ENCODE measurements at places on chromosomes 1 and 21. TPM values are rescaled to one million over a fixed set of nuclear protein-coding genes. Genes with fewer than 3 reads are reported as not detected.

GRCh38 chr1:243959998-243960397 lies 91.1 kb upstream of the ZBTB18 start:
- no peak overlapping the region for H3K27ac ChIP-seq
- no peaks in the 10 kb centered on the region for H3K36me3 ChIP-seq
- H3K4me1 ChIP-seq = no peaks in the 10 kb centered on the region
- no peaks in the 10 kb centered on the region for H3K27me3 ChIP-seq
- no peak for DNase-seq

DNA sequence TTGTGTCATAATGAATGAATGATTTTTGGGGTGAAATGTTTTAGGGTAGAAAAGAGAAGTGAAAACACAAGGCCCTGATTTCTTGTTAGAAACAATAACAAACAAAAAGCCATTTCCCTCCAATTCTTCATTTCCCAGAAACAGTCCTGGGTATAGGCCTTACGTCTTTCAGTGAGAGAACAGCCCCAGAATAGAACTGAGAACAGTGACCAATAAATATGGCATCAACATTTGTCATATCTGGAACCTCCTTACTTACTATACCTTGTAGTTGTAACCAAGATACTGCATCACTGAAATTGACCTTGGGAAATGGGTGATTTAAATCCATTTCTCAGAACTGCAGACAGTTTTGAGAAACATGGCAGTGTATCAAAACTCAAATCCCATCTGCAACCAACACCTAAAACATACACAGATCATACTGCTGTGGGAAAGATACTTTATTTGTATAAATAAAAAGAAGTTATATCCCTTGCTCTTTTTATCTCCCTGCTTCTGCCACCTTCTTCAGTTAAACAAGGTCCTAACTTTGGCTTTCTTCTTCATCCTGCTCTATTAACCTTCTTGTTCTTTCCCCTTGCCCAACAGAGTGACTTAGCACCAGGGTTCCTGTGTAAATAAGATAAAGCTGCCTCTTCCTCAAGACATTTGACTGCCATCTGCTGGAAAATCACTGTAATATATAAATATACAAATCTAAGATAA lies 19.5 kb downstream of the XKR8 start:
- DNase-seq = peak; percentile 56
- H3K27me3 ChIP-seq = no peaks in the 10 kb centered on the region
- H3K4me1 ChIP-seq = no peaks in the 10 kb centered on the region
- H3K4me3 ChIP-seq = no peak overlapping the region
- H3K36me3 ChIP-seq = peaks cover 5% of the 10 kb centered on the region
- H3K27ac ChIP-seq = no peak overlapping the region

GRCh38 chr1:161994175-161994668 lies 29.4 kb downstream of the OLFML2B start:
- no peak overlapping the region for H3K27ac ChIP-seq
- H3K36me3 ChIP-seq = no peaks in the 10 kb centered on the region
- no peak for DNase-seq
- no peaks in the 10 kb centered on the region for H3K27me3 ChIP-seq

DNA sequence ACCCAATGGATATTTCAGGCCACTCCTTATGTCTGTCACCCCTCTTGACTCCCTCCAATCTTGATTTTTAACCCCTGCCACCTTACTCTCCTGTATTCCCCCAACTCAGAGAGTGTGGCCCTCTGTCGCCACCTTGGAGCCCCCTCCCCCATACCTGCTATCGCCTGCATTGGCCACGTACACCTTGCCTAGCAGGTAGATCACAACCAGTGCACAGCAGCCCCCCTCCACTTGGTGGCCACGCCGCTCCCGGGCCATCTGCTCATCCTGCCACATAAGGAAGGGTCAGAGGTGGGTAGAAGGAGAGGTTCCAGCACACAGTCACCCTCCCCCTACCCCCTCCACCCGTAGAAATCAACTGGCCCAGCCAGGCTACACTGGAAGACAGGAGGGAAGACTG lies 2.9 kb downstream of the PPM1J start:
- no peak overlapping the region for H3K27ac ChIP-seq
- H3K27me3 ChIP-seq = peaks cover 3% of the 10 kb centered on the region
- no peak for DNase-seq
- no peak overlapping the region for H3K4me3 ChIP-seq

GRCh38 chr1:196608390-196609369 lies at the start of gene KCNT2:
KCNT2 (minus strand) TSS chr1:196608440; CDS start chr1:196608309, 131 bp downstream.
- H3K36me3 ChIP-seq = no peaks in the 10 kb centered on the region
- H3K27me3 ChIP-seq = no peaks in the 10 kb centered on the region
- H3K4me1 ChIP-seq = no peaks in the 10 kb centered on the region
- H3K27ac ChIP-seq = no peak within 1 kb of the TSS
- DNase-seq = peak; percentile 39

GRCh38 chr1:220791285-220791684 lies 4.6 kb downstream of the MTARC1 start:
- no peak overlapping the region for H3K4me3 ChIP-seq
- peaks cover under 1% of the 10 kb centered on the region for H3K27me3 ChIP-seq
- no peak for DNase-seq
- H3K27ac ChIP-seq = no peak overlapping the region
- H3K4me1 ChIP-seq = no peaks in the 10 kb centered on the region
- no peaks in the 10 kb centered on the region for H3K36me3 ChIP-seq

DNA sequence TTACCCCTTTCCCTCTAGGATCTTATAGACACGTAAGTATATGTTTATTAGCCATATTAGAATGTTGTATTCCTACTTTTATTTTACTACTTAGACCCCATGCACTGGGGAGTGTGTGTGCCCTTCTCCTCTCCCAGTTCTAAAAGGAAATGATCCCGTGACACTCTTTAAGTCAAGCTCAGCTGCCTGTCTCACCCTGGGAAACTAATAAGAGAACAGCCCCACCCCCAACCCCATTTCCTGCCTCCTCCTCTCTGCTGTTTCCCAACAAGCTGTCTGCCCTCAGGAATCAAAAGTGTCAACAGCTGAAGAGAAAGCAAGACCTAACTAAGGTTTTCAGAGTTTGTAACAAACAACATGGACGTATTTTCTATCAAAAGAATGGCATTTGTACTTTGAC lies 92.6 kb upstream of the VAV3 start:
- H3K27ac ChIP-seq = no peak overlapping the region
- no peak for DNase-seq
- no peaks in the 10 kb centered on the region for H3K4me1 ChIP-seq
- no peaks in the 10 kb centered on the region for H3K27me3 ChIP-seq
- no peaks in the 10 kb centered on the region for H3K36me3 ChIP-seq

CSF3R gene
- total RNA-seq = 0.61 TPM
